ENCODE measurements at places on chromosomes 12 and 14. TPM values are rescaled to one million over a fixed set of nuclear protein-coding genes. Genes with fewer than 3 reads are reported as not detected.

Gene WNT5B
- 73.8 TPM for total RNA-seq

Gene NRIP2
- total RNA-seq, result 0.65 TPM

Gene WIF1
- total RNA-seq, result 0.06 TPM

Gene FKBP4
- total RNA-seq, result 58.6 TPM

Gene STXBP6
- 5.9 TPM for total RNA-seq
